AG09319 (cell line): ENCODE measurements at places on chromosomes 2 and 18.
A peak's percentile ranks its signal among the peaks of the same experiment; 100 is the strongest.

DNA sequence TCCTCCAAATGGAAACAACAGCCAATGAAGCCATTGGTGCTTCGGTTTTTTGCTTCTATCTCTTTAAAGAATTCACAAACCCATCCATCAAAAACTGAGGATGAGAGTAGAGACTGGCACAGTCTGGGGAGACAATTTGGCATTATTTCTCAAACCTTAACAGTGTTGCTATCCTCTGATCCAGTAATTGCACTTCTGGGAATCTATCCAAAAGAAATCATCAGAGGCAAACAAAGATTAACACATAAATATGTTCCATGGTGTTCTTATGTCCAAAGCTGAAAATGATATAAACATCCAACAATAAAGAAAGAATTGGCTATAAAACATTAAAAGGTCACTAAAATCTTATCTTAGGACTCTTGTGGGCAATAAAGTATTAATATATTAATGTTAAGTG, 35.1 kb downstream of the REEP1 start:
- DNase-seq: no peak

- no peak for DNase-seq
Measured at GRCh38 chr18:22048932-22049615, 120.3 kb upstream of the GATA6 start.

GRCh38 chr2:167966937-167967913, 280.2 kb downstream of the STK39 start:
- DNase-seq: no peak

DNA sequence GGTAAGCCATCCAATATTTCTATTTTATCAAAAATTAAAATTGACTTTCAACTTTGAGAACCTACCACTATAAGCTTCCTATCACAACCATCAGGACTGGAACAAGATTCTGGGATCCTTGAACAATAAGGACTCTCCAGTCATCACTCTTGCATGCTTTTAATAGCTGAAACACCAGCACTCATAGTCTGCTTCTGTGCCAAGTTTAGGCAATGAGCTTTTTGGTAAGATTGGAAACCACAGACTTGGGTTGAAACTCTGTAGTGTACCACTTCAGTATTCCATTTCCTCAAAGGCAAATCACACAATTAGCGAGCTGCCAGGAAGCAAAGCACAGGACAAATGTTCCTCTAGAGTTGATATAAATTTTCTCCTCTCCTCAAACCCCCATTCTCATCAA, 1065.8 kb upstream of the SLC39A10 start:
- DNase-seq: no peak

- DNase-seq: no peak
Measured at GRCh38 chr2:67641312-67642045, 244.3 kb downstream of the ETAA1 start.

GRCh38 chr18:29726646-29727045, 1315.9 kb downstream of the DSC3 start:
- no peak for DNase-seq

- DNase-seq: no peak
Measured at GRCh38 chr2:109401370-109401769, 212.4 kb downstream of the SEPTIN10 start.

- DNase-seq: no peak
Measured at GRCh38 chr18:51767293-51767692, 569.8 kb upstream of the MEX3C start.

- no peak for DNase-seq
Measured at GRCh38 chr2:130837175-130837810, 579 bp downstream of the ARHGEF4 start.

- DNase-seq: no peak
Measured at GRCh38 chr2:221997100-221997499, 301.7 kb downstream of the PAX3 start.

GRCh38 chr2:66488946-66489345, 54.0 kb downstream of the MEIS1 start:
- no peak for DNase-seq

GRCh38 chr2:9697909-9698308, 67.1 kb upstream of the YWHAQ start:
- no peak for DNase-seq

DNA sequence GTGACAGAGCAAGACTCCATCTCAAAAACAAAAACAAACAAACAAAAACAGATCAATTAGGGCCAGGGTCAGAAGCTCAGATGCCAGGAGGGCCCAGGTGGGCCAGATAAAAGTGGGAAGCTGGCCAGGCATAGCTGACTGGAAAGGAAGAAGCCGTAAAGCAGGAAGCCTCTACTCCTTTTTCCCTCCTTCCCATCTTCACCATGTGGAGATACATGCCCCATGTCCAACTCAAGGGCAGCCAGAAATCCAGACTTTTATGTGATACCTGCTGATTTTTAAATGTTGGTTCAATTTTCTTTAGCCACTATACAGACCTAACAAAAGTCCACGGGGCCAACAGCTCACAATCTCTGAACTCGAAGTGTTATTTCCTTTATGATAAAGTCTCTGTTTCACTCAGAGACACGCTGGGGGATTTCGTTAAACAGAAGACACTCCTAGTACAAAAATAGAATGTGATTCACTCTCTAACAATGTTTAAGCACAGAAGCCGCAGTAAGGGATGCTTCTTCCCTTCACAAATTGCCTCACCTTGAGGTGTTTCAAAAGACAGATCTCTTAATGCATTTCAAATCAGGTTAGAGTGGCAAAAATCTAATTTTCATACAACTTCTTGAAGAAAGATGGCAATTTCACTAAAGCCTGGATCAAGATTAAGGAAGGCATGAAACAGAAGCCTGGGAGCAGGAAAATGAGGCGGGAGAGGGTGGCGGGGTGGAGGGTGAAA, 14.0 kb downstream of the TMEM247 start:
- no peak for DNase-seq

GRCh38 chr18:12403601-12404506, 3.9 kb upstream of the PRELID3A start:
- peak; percentile 62 for DNase-seq

DNA sequence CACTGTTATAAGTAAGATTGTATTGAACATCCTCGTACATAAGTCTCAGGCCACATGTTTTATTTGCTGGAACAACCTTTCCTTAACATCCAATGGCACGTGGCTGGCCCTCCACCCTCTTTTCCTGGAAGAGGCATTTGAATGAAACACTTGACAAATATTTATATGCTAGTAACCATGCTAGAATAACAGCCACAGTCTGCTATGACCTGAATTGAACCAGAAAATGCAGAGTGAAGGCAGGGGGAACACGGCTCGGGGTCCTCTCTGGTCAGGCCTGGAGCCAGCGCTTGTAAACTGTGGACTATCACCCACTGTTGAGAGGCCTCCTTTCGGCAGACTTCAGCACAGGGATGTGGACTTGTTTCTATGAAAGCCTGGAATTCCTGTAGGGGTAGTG, 198.2 kb upstream of the COPS8 start:
- DNase-seq: peak; percentile 53

DNA sequence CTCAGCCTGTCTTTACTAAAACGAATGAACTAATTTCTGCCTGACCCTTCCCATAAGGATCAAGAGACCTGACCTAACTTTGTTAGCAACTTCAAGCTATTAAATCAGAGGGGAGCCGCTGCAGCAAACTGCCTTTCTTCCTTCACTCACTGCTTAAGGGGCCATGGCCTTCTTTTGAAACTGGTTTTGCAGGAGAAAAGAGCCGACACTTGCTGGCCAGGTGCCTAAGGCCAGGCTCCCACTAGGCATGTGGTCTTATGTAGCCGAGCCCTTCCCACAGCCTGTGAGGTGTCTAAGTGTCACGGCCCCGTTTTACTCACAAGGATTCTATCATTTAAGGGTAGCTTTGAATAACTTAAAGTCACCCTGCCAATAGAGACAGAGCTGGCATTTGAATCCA, 130.8 kb downstream of the ZNF236 start:
- DNase-seq: no peak

- DNase-seq: peak; percentile 67
Measured at GRCh38 chr2:174024524-174025270, 59.5 kb upstream of the SP3 start.

GRCh38 chr2:79124907-79125720, 4.8 kb downstream of the REG1A start:
- DNase-seq: no peak

DNA sequence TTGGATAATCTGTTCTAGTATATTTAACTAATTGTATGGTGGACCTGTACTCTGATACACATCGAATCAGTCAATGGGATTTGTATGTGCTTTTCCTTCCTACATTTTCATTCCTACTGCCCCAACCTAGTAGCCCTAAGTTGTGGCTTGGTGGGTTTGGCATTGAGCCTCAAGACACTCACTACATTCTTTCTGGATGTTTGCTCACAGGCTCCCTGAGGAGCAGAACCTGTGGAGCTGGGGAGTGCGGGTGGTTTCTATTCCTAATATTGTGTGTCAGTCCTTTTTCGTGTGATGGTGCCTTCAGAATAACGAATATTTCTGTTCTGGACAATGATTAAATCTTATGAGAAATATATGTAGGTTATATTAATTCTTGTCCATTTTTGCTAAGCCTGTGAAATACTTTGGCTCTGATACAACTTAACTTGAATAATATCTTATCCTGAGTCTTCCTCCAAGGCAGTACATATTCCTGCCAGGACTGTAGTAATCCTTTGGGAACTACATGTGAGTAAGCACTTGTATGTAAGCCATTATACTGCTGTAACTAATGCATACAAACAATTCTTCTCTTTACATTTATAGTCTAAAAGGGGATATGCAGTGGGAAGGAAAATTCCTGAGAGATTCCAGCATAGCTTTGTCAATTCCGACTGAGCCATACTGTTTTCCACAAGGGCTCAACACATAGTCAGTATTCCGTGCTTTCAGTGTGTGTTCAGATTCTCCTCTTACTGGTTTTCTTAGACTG, 150.6 kb downstream of the AGPS start:
- peak; percentile 7 for DNase-seq

DNA sequence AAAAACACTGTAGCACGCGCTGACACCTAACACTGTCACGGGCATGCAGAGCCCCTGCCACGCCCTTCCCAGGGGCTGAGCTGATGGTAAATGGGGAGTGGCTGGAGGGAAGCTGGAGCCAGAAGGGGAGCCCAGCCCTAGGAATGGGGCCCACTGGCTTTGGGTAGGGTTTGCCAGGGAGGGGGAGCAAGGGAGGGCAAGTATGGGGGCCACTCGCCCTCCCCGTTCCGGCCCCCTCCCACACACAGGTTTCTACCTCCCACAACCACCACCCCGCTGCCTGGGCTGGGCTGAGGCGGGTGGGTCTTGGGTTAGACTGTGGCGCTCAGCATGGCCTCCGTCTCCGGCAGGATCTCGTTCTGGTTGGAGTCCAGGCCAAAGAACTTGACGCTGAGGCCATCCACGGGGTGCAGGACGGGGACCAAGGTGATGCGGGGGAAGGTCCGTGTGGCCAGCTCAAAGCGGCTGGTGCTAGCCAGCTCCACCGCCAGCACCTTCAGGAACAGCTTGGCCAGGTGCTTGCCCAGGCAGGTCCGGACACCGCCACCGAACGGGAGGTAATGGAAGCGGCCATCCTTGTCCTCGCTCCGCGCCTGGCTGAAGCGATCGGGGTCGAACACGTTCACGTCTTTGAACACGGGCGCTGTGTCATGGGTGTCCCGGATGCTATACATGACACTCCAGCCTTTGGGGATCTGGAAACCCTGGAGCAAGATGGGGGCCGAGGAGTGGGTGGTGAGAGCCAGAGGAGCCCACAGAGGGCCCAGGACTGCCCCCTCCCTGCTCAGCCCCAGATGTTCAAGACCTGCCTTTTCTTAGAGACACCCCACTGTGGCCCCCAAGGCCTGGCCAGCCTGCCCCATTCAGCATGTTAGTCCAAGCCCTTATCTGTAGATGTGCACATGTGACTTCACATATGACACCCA, 15.5 kb downstream of the CYP26B1 start:
- no peak for DNase-seq

DNA sequence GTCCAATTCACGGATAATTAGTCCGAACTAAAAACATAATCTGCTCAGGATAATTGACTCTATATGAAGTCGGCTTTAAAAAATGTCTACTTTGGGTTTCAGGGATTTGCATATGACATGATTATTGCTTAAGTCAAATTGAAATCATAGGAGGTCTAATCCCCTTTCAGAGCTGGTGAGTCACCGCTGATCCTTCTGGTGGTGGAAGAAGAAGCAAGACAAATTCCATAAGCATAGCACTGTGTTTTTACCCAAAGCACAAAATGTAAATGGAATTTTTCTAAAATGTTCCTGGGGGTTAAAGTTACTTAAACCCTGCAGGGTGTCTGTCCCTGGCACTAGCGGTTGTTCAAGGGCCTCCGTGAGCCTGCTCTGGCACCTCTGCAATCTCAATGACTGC, 460.2 kb downstream of the LRATD1 start:
- no peak for DNase-seq

GRCh38 chr2:108184419-108184818, 55.3 kb upstream of the SULT1C3 start:
- no peak for DNase-seq

- no peak for DNase-seq
Measured at GRCh38 chr18:24270358-24270936, 127.2 kb downstream of the OSBPL1A start.
